ENCODE measurements at places on chromosomes 2 and 18.

DNA sequence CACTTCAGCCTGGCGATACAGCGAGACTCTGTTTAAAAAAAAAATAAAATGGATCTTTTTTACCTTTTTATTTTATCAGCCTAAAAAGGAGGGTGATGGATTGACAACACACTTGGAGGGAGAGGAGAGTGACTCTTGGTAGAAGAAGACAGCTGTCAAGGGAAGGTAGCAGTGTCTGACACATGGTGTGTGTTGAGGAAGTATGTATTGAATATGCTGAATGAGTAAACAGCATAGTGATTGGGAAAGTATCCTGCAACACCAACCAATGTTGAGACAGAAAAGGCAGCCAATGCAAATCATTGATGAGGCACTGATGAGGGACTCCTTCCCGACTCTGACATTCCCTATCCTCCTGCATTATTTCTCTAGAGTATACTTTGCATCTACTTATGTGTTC is 306.4 kb downstream of the LPIN1 start:
- no peak for ATAC-seq

DNA sequence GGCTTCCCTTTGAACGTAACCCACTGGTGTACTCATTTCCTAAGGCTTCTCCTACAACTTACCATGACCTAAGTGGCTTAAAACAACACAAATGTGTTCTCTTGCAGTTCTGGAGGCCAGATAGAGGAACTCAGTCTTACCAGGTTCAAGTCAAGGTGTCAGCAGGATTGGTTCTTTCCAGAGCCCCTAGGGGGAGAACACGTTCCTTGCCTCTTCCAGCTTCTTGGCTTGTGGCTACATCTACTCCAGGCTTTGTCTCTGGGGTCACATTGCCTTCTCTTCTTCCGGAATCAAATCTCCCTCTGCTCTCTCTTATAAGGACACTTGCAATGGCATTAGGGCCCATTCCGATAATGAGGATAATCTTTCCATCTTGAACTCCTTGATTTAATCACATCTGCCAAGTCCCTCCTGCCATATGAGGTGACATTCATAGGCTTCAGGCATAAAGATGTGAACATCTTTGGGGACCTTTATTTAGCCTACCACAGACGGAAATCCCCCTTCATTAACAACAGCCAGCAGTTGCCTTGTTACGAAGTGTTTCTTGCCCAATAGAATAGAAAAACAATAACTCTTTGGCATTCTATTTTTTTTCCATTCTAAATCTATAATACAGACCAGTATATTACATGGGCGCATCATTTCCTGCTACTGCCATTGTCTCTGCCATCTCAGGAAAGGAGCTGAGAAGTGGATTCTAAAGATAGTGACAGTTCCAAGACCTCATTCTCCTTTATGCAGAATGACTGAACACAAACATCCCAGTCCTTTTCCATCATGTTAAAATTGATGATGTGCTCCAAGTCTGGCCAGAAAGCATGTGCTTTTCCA is 362.0 kb downstream of the ZNF521 start:
- no peak for ATAC-seq

- ATAC-seq: no peak
Measured at GRCh38 chr18:67145586-67146292, 370.8 kb downstream of the DSEL start.

- no peak for ATAC-seq
Measured at GRCh38 chr2:59875836-59876235, 677.6 kb downstream of the BCL11A start.

DNA sequence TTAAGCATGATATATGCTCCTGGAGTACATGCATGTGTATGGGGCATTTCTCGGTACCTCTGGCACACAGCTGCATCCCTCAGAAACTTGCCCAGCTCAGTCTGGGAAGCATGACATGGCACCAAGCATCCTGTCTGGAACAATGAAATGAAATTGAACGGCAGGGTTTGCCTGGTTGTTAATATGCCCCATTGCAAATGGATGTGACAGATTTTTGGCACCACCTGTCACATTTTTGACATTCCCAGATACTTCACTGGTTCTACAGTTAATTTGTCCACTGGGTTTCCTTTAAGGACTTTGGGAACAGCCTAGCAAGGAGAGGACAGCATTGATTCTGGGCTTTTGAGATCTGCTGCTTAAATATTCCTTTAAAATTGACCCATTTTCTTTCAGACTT is 305.8 kb downstream of the TSN start:
- no peak for ATAC-seq

DNA sequence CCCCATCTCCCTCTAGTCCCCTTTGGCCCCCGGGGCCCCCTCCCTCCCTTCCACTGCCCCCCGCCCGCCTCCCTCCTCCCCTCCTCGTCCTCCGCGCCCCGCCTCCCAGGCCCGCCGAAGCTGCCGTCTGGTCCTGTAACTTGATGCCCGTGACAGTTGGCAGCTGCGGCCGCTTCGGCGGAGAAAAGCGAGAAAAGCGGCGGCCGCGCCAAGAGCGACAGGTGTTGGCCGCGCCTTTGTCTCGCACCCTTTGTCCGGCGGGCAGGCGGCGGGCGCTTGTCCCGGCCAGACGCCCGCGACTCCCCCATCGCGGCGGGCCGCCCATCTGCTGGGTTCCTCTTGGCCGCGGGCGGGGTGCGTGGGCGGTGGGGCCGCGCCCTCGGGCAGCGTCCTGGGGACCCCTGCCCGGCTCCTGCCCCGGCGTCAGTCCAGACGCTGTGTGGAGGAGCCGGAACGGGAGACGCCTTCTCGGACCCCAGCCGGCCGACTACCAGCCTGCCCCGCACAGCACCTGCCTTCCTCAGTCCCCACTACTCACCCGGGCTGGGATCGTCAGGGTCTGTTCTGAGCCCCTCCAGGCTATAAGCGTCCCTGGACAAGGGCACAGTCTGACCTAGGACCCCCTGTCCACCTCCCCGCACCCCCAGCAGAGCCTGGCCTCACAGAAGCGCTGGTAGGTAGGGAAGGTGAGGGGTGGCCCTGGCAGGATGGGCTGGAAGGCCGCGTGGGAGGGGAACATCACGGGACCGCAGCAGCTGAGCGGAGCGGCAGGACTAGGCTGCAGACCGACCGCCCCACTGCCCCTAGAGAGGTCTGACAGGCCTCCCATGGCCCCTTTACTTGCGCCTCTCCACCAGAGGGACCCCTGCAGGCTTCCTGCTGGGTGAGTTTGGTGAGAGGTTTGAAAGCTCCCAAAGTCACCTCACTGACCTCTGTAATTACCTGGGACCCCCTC is 1.2 kb upstream of the HES6 start:
- no peak for ATAC-seq

GRCh38 chr2:196263181-196263747 is 91.9 kb upstream of the STK17B start:
- peak; percentile 41 for ATAC-seq

DNA sequence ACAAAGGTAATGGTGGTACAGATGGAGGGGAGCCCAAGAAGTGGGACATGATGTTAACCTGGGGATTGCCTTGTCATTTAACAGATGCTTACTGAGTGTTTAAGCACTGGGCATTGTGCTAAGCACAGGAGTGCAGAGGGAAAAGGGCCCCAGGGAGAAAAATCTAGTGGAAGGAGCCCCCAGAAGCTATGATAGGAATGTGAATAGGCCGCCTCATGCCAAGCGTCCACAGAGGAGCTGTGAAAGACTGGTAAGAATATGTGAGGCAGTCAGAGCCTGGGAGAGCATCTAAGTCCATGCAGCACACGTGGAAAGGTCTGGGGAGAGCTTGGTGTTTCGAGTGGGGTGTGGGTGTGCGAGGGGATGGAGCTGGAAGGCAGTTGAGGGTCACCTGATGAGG is 5.5 kb downstream of the ZNF532 start:
- no peak for ATAC-seq

GRCh38 chr2:186467421-186467820 is 18.6 kb upstream of the ZC3H15 start:
- no peak for ATAC-seq

DNA sequence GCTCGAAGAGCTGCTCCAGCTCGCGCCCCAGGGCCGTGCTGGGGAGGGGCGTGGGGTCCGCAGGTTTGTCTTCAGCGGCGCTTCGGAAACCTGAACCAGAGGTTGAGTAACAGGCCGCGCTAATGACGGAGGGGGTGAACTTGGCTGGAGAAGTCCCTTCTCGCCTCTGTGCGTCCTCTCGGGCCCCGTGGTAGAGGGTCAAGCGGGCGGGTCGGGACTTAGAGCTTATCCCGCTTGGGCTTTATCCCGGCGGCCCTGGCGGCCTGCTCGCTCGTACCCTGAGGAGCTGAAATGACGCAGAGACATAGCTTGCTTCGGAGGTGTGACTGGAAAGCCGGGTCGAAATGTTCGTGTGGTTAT is 479 bp downstream of the RNMT start:
- ATAC-seq: peak; percentile 0

DNA sequence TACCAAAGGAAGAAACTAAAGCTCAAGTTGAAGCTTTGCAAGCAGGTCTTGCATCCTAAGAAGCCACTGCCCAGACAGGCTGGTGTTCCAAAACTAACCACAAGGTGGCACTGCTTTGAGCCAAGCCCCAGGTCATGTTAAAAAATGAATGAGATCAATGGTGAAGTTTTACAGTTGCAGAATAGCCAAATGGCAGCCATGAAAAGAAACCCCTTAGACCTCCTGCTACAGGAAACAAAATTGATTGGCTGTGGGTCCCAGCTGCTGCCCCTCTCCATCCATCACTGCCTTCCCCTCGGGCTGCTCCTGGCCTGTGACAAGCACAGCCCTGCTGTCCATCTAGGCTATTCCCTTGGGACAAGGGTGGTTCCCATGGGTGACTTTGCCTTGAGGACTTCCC is 20.7 kb upstream of the MREG start:
- peak; percentile 36 for ATAC-seq

DNA sequence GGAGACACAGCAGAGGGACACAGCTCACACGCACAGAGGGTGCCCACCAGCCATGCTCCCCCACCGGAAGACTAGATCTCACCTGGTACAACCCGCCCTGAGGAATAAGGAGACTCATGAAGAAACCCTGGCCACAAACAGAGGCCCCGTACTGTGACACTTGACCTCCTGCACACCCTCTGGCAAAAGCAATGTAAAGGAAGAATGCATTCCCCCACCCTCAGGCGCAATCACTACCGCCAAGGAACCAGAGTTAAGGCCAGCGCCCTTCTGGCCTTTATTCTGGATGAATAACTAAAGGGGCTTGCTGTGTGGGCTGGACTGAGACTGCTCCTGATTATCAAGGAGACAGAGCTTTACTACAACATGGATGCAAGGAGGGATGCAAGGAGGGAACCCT is 509.2 kb upstream of the SPHKAP start:
- ATAC-seq: no peak

GRCh38 chr2:145593991-145594614 is 1074.2 kb upstream of the ZEB2 start:
- no peak for ATAC-seq

- ATAC-seq: no peak
Measured at GRCh38 chr2:130316596-130316995, 26.1 kb upstream of the IMP4 start.

DNA sequence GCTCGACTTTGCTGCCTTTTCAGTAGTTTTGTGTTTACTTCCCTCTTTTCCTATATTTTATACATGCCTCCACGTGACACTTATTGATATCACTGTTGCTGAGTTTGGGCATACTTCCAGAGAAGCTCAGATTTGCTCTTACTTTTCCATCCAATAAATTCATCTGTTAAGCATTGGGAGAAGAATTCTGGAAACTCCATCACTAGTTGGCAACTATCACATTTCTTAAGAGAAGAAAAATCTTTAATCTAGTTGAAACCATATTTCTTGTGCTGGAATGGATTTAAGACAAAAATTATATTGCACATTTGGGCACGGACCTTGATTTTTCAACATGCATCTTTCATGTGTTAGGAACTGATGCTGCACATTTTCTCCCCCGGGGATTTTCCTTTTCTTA is 52.6 kb upstream of the CPO start:
- ATAC-seq: no peak

GRCh38 chr2:143852759-143853158 is 667.2 kb downstream of the ZEB2 start:
- ATAC-seq: no peak

DNA sequence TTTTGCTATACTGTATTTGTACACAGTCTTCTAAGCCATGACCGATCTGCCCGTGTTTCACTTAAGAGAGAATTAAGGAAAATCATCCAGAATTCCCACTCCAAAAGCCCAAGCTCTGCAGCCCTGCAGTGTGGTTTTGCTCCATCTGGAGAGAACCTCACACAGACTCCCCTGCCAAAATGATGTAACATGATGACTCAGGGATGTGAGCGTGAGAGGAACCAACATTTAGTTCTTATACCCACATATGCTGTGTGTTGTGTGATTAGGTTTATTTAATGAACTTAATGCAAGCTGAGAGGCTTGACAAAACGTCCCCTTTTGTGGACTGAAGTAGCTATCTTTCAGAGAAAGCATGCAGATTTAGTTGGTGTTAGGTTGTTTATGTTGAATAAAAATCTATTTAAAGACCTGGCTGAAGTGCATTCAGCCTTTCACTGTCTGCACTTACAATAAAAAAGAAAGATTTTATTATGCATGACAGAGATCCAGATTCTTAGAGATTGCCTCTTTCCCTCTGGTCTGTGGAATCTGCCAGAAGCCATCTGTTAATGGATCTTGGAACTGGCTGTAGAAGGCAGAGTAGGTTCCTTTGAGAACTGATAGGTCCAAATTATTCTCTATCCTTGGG is 6.3 kb downstream of the RAB12 start:
- peak; percentile 45 for ATAC-seq

- no peak for ATAC-seq
Measured at GRCh38 chr18:9535430-9535991, 60.2 kb downstream of the RALBP1 start.

Data from activated CD4-positive, CD25-positive, alpha-beta regulatory T cell treated with anti-CD3 and anti-CD28 coated beads, Interleukin-2, amount 50 U/mL, for 24 hours (primary cell).